ENCODE measurements at places on chromosomes 3 and 15.

DNA sequence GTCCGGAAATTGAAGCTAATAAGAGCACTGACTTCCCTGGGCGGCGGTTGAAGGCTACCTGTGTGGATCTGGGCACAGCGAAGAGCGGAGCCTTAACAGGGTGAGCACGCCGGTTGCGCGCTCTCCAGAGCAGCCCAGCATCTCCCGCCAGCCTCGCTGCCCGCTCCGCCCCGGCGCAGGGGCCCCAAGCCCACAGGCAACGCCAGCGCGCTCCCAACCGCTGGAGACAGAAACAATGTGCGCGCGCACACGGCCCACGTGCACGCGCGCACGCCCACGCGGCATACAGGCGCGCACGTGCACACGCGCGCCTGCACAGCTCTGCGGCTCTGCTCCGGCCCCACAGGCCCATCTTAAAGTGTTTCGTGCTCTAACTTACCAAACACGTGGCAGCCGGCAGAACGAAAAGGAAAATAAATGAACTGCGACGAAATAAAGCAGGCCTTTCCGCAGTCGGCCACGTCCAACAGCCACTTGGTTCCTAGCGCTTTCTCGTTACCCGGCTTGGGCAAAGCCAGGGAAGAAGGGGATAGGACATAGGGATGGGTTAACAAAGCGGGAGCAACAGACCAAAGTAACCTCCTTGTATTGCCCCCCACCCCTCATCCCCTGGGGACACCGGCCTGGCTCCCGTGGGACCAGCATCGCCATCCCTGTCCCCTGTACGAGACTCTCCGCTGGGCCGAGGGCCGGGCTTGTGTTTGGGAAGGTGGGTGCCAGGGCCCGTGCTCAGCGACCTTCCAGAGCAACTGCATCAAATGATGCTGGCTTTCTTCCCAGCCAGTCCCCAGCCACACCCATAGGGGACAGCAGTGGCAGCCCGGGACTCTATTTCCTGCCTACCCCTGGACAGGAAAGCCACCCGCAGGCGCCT is 203.7 kb downstream of the ABHD5 start:
- DNase-seq = no peak

GRCh38 chr3:57743496-57743895 is 12.6 kb upstream of the SLMAP start:
- no peak for DNase-seq

DNA sequence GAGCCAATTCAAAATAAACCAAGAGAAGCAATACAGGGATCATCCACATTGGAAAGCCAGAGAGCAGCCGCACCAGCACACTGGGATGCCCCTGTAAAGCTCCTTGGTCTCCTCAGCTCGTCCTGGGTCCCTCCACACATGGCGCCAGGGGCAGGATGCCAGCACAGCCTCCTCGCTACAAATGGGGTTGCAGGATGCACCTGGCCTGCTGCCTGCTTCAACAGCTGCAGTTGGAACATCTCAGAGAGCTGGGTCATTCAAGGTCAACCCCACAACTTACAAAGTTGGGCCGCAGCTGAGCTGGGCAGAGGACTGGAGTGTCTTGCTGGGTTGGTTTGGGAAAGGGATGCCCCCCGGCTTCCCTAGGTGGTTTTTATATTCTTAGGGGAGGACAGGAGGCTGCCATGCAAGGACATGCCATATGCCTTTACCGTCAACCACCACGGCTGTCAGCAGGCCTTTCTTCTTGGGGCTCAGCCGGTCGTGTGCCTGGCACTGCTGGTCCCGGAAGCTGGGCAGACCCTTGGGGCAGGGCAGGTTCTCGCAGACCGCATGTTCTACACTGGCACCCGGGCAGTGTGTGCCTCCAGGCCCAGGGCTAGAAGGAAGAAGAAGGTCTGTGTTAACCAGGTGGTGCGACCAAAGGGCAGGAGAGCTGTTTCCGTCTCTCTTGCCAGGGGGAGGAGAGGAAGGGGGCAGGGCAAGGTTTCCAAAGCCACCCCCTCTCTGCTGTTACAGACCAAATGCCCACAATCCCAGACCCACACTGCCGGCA is 225.2 kb downstream of the ADAMTS17 start:
- no peak for DNase-seq

DNA sequence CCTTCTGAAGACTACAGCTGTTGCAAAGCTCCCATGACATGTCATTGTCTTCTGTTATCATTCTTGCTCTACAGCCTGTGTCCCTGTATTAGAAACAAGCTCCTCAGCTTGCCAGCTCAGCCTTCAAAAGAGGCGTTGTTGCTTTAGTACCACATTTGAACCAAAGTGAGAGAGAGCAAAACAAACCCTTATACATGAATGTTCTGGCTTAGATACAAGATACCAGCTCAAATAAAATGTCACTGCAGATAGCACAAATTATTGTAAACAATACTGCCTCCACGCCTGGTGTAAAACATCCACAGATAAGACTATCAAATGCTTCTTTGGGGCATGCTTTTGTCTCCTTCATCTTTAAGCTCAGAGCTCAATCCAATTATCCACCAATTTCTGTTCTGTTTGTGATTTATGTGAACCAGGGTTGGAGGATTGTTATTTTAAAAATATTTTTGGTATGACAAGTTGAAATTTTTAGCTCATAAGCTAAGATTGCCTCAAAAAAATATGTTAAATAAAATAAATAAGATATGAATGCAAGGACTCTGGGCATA is 403.6 kb upstream of the CDIN1 start:
- DNase-seq = no peak

GRCh38 chr3:123357275-123357674 is 91.6 kb downstream of the ADCY5 start:
- DNase-seq = no peak

DNA sequence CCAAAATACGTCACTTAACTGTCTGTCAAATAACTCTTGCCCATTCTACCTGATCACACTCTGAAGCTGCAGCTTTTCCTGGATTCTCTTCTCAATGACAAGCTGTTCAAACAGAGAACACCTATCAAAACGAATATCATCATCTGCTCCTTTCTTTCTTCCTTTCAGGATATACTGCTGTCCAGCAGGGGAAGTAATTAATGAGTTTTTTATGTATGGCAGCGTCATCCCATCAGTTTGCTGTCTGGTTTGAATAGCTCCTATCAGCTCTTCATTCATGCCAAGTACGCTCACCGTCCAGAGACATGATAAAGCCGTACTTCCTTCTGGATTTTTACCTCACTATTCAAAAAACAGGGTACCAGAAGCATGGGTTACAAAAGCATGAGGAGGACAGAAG is at the start of gene CHRM5:
TSS of gene CHRM5 (plus strand) at position 274 of the 400 bp plus-strand sequence. CDS start 94,221 bp downstream, outside the sequence.
- DNase-seq = no peak

- no peak for DNase-seq
Measured at GRCh38 chr3:184428561-184429175, 48.8 kb downstream of the CHRD start.

- no peak for DNase-seq
Measured at GRCh38 chr15:70853973-70854665, at the start of gene LARP6. Gene LARP6, minus strand, starts transcription at chr15:70854157. Its CDS starts 69 bp downstream, at chr15:70854088.

GRCh38 chr3:38763569-38763968 is 52.4 kb downstream of the SCN10A start:
- no peak for DNase-seq

DNA sequence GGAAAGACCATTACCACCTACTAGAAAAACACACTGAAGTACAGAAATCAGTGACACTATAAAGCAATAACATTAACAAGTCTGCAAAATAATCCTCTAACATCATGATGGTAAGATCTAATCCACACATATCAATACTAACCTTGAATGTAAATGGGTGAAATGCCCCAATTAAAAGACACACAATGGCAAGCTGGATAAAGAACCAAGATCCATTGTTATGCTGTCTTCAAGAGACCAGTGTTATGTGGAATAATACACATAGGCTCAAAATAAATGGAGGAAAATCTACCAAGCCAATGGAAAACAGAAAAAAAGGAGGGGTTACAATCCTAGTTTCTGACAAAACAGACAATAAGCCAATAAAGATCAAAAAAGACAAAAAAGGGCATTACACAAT is 13.5 kb downstream of the OR5K3 start:
- no peak for DNase-seq

GRCh38 chr15:43208052-43209002 is 12.5 kb downstream of the EPB42 start:
- DNase-seq = no peak

- peak; percentile 93 for DNase-seq
Measured at GRCh38 chr3:187738331-187739093, 6.8 kb downstream of the BCL6 start.

DNA sequence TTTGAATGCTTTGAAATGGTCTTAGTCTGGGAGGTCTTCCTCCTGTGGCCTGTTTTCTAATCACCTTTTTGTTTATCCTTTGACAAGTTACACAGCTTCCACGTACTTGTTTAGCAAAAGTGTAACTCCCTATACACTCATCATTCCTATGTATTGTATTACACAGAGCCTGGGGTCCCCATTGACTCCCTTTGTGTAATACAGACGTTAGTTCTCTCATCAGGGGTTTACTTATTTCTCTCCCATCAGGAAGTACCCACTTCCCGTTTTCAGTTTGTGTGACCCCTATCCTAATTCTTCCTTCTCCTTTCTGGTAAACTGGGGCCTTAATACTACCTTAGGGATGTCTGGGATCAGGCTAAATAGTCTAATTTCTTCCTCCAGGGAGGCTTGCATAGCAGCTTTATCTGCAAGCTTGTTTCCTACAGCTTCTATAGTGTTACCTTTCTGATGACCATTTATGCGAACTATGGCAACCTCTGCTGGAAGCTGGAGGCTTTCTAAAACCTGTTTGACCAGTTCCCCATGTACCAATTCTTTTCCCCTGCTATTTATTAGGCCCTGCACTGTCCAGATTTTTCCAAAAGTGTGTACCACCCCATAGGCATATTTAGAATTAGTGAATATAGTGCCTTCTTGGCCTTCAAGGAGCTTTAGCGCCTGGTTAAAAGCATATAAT is 22.4 kb downstream of the ARL8B start:
- DNase-seq = no peak

GRCh38 chr3:195597229-195597628 is 13.5 kb upstream of the APOD start:
- DNase-seq = no peak

DNA sequence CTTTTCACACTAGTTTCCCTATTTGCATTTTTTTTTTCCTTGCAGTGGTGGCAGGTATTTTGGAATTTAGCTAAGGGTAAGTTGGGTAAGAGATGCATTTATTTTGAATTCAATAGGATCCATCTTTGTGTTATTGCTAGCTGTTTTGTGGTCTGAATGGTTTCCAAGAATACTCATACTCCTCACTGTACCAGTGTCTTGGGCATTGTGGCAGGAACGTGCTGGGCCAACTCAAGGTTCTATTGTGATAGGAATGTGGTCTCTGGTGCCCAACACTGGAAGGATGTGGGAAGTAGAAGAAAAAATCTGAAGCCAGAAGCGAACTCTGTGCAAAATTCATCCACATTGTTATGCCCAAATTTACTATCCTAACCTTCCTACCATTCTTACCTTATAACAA is 135.6 kb downstream of the RBMS3 start:
- DNase-seq = no peak

DNA sequence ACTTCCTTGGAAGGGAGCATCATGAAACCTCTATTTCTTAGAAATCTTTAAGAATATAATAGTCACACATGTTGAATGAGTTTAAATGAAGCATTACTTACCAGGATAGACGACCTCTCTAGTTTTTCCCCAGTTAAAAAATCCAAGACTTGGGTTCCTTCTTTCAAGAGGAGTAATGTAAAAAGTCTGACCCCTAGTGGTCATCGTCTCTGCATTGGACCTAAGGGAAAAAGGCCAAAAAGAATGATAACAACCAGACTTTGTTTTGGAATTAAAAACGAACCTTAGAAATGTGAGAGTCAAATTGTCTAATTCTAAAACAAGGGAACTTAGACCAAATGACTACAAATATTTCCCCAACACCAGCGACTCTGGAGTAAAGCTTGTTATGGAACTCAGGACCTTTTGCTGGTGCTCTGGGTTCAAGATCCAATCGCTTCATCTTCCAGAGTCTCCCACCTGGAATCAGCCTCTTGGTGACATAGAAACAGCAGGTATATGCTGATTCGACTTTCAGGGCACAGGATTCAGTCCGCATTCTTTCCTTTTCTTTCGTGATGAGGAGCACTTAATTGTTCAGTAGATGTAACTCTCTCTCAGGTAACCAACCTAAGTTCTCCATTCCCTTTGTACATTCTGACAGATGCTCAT is 214.8 kb upstream of the TPRG1 start:
- DNase-seq = peak; percentile 31

DNA sequence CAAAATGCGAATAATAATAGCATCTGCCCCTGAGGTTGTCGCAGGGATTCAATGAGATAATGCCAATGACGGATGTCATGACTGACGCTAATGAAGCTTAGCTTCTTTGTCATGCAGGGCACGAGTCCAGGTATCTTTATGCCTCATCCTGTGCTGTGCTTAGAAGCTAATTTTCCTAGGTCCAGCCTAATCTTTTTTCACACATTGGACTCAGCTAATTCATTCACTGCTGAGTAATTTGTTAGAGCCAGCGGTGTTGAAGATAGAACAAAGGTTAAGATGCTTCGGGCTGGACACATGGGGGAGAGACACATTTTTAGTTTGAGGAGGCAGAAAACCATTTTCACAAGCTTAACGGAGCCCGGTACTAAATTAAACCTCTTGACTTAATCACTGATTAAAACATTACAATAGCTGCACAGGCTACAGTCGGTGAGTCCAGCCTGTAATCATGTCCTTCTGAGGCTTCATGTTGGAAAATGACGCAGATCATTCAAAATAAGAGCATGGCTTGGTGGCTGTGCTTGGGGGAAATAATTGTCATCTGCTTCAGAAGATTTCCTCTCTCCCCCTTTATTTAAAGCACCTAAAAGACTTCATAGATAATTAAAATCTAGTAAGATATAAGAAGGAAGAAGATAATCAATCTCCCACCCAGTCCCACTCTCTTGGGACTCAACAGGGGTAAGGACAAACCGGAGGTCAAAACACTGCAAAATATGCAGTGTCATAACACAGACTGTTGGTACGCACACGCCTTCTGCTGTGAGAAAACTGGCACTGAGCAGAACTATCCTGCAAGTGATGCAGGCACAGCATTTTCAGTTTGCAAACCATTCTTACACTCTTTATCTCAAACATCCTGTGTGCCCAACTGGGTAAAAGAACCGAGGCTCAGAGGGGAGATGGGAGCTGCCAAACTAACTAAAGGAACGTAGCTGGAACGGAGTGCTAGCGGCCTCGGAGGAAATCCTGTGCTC is 3.3 kb upstream of the CCDC174 start:
- no peak for DNase-seq

DNA sequence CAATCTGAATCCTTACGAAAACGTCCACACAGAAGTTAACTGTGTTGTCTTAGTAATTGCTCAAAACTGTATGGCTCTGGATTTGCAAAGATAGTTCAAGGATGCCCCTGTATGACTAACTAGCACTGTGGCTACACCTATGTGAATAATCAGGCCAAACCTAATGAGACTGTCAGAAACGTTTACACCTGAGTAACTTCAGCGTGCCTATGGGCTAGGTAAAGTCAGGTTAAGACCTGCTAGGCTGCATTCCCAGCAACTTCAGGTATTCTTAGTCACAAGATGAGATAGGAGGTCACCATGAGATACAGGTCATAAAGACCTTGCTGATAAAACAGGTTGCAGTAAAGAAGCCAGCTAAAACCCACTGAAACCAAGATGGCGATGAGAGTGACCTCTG is 87.8 kb upstream of the PLXND1 start:
- DNase-seq = no peak

GRCh38 chr3:14000556-14000955 is 120.7 kb upstream of the WNT7A start:
- no peak for DNase-seq

- DNase-seq = no peak
Measured at GRCh38 chr3:13455644-13456043, 24.5 kb upstream of the HDAC11 start.
